Common myeloid progenitor, CD34-positive (primary cell): ENCODE measurements at places on chromosomes 16 and 17.

DNA sequence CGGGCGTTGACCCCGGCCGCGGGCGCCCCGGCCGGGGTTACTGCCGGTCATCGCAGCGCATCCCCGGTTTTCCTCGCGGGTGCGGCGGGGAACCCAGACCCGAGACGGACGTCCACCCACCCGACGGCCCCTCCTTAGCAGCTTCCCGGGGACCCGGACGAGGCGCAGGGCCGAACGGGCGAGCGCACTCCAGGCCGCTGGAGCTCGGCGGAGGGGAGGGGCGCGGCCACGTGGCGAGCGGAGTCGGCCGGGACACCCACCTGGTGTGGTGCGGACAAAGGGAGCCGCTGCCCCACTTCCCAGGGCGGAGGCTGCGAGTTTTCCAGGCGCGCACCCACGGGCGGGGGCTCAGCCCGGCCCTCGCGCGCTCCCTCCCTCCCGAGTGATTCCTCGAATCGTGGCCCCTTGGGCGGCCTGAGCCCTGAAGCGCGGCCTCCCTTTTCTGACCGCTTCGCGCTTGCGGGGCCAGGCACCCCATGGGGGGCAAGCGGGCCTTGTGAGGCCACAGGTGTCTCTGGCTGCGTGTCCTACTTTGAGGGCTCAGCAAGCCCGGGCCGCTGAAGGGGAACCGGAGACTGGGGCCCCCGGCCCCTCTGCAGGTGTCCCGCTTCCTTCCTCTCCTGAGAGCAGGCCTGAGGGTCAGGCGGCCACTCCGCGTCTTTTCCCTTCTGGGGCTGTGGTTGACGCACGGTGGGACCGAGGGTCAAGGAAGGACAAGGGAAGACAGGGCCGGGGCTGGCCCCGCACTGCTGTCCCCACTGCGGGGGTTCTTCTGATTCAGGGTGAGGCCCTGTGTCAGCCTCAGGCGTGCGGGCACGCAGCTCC, 1.1 kb upstream of the FASN start:
- peak; percentile 26 for DNase-seq

DNA sequence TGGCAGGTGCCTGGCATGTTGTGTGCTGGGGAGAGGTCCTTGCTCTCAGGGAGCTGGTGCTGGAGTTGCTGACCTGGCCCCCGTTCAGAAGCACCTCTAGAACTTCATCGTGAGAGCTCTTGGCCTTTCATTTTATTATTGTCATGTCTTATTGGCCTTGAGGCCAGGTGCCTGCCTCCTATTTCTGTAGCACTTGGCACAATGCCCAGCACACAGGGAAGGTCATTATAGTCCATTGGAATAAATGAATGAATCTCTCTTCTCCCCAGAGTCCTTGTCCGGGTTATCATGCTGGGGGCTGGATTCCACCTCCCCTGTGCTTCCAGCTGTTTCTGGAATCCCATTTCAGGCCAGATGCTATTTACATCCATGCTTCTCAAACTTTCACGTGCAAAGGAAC, 169.2 kb downstream of the HAPSTR1 start:
- DNase-seq, result no peak

DNA sequence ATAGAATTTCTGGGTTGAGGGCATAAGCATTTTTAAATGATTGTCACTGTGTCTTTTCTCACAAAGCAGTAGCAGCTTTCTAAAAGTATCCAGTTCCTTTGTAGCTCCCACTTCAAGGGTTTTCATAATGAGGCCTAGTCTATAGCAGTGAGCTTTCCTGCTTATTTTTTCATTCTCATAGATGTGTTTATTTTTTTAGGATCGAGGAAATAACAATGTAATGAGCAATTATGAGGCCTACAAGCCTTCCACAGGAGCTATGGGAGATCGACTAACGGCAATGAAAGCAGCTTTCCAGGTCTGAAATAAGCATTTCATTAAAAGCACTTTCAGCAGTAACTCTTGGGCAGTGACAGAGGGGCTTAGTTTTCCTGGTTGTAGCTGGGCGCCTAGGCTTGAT, 10.6 kb upstream of the PSMC5 start:
- no peak for DNase-seq

- no peak for DNase-seq
Measured at GRCh38 chr16:66309215-66309807, 57.2 kb upstream of the CDH5 start.

DNA sequence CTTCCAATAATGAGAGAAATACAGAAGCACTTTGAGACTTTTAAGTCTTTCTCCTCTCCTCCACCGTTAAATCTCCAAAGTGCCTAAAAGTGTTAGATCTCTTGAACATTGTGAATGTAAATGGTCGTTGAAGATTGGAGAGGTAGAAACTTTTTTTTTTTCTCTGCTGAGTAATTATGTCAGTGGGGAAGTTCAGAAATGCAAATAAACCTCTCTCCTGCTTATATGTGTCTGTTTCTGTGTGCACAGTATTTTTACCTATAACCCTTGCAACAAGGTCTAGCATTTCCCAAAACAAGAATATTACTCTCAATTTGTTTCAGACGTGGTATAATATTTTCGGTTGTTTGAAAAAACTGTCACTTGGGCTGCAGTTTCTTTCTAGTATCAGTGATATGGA, 833.6 kb upstream of the CDH8 start:
- DNase-seq, result no peak

DNA sequence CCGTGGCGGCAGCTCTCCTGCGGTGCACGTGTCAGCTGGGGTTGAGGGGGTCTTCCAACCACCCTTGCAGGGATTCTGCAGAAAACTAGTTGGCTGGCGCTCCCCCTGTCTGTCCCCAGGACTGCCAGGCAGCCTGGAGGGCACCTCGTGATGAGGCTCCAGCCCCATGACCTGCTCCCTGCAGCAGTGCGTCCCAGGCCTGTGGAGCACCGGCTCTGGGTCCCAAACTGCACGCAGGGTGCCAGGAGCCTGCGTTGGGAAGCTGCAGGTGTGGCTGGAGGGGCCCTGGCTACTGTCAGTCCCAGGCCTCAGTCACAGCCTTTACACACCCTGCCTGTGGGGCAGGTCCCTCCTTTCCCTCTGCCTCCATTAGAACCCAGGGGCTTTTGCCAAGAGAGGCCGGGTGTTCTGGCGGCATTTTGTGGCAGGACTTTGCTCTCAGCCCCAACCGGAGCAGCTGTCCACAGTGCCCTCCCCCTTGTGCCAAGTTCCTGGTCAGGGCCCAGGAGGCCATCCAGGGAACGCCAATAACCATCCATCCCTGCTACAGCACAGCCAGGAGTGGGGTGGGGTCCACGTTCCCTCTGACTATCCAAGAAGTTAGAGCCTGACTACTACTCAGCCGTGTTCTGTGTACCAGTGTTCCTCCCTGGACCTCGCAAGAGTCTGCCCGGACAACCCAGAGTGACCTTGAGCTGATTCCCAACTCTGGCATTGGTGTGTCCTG, 9.2 kb downstream of the CHMP6 start:
- DNase-seq, result no peak

DNA sequence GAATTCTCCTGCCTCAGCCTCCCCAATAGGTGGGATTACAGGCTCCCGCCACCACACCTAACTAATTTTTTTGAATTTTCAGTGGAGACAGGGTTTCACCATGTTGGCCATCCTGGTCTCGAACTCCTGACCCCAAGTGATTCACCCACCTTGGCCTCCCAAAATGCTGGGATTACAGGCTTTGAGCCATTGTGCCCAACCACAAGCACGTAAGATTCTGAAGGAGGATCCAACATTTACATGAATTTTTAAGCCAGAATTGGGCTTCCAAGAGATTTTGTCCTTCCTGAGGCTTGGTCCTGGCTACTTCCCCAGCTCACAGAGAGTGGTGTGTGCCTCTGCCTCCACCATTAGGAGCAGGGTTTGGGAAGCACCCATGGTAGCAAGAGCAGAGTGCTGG, 11.1 kb downstream of the G6PC3 start:
- DNase-seq, result no peak

- no peak for DNase-seq
Measured at GRCh38 chr17:72710834-72711233, 381.7 kb downstream of the SLC39A11 start.

DNA sequence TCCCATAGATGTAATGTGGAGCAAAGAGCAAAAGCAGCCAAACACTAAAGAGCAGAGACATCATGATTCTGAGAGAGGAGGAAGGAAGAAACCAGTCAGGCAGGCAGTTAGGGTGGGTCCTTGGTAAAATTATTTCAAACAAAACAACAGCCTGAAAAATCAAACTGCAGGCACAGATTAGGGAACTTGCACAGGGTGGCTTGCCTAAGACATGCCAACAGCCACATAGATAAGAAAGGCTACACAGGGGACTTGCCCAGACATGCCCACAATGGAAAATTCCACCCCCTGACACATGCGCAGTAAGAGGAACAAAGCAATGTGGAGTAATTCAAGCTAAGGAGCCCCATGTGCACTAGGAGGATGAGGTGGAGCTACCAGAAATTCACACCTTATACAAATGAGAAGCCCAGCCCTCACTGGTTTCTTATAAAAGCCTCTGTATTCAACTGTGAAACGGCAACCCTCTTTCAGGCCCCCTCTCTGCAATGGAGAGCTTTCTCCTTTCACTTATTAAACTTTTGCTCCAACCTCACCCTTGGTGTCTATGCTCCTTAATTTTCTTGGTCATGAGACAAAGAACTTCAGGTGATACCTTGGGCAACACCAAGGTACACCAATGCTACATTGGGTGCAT, 7.3 kb upstream of the GAS7 start:
- DNase-seq, result peak; percentile 18

DNA sequence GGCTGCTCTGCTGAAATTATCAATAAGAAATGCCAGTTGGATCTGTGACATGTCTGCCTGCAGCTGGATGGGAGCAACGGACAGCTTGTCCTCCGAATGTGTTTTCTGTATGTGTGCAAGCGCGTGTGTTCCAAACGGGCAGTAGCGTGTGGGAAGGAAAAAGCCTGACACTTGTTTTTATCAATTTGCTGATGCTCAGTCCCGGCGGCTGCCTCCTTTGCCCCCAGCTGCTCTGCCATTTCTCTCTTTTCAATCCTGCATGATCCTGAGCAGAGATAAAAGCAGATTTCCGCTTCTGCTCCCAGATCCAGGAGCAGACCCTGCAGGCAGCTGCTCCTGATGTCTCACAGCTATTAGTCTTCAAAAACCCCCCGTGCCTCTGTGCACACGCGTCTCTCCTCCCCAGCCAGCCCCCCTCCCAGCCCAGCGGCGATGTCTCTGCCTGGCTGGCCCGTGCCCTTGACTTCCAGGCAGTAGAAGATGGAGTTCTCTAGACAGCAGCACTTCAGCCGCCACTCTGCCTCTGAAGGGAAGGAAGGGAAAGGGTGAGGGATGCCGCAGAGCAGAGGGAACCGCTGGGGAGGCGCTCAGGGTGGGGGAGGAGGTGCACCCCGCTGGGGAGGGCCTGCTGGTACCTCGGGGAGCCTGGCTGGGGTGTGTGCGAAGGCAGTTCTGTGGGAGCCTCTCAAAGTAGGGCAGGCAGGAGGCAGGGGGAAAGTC, 4.1 kb downstream of the PRCD start:
- no peak for DNase-seq

DNA sequence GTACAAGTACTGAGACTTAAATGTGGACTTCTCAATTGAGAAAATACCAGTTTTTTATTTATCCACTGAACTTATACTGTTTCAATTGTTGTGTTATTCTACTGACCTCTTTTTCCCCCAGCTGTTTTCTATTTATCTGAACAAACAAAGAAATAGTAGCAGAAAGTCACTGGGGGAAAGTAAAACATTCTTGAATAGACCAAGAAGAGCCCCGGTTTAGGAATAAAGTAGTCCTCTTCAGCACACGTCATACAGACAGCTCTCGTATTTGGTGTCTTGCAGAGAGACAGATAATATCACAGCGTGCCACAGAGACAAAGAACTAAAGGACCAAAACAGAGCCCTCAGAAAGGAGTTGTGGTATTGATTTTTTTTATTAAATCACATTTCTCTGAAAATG, 1159.1 kb upstream of the CDH8 start:
- no peak for DNase-seq

GRCh38 chr16:75491876-75492275, 3.4 kb downstream of the CHST6 start:
- peak; percentile 33 for DNase-seq

DNA sequence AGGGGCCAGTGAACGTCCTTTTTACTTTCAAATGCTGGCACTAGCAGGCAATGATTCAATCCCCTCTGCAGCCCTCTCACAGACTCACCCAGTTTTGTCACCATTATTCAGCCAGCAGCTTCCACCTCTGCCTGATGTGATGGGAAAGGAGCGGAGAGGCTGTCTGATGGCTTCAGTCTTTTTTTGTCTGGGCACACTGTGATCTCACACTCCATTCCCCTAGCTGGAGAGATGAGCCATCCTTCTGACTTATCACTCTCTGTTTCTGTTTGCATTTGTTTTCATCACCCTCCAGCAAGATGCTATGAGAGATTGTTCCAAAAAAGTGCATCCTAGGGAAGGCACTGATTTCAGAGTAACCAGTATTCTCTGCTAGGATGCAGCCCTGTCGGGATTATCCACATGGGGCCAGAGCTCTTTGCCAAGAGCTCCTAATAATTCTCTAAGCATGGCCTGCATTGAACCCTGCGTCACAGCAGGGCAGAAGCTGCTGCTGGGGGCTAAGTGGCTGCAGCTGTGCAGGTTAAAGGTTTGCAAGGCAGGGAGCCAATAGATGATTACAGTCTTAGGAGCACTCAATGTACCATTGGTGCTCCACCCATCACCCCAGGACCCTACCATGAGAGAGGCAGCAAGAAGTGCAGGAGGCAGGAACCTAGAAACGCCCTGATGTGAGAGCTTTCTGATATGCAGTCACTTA, 236.1 kb upstream of the C16orf82 start:
- DNase-seq, result no peak

DNA sequence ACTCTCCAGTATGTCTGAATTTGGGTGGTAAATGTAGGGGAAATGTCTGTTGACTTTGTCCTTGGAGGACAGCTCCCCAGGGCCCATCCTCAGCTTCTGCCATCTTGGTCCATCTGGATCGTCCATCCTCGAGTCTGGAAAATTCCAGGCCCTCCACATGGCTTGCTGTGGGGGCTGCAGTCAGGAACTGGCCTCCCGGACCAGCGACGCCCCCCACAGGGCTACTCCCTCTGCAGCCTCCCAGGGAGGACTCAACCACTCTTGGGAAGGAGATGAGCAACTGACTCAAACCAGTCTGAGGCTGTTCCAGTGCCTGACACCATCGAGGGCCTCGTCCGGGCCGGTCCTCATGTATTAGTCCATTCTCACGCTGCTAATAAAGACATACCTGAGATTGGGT, 5.5 kb upstream of the ZG16B start:
- DNase-seq, result no peak

DNA sequence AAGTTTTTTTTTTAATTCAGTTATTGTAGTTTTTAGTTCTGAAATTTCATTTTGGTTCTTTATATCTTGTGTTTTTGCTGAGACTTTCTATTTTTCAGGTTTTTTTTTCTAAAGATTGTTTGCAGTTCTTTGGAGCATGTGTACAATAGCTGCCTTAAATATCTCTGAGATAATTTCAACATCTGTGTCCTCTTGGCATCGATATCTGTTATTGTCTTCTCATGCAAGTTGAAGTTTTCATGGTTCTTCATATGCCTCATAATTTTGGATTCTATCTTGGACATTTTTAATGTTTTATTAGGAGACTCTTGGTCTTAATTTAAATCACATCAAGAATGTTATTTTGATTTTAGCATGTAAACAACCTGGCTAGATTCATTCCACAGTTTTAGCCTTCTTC, 22.8 kb downstream of the COX11 start:
- peak; percentile 36 for DNase-seq
